Fibroblast of gingiva (primary cell): ENCODE measurements at places on chromosomes 4 and X.

DNA sequence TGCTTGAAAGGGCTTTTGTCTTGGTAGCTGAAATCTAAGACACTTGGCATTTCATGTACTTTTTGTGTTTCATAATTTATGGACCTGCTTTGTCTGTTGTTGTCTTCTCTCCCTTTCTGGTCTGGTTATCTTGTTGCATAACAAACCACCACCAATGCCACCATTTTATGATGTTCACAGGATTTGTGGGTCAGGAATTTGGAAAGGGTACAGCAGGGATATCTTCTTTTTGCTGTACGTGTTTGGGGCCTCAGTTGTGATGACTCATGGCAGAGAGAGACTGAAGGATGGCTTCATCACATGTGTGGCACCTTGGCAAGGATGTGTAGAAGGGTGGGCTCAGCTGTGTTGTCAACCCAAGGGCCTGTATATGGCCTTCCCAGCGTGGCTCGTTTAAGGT is 35.2 kb downstream of the KDM6A start:
- DNase-seq, result peak; percentile 19

GRCh38 chr4:125131891-125132680 is 182.7 kb upstream of the FAT4 start:
- DNase-seq, result peak; percentile 72

DNA sequence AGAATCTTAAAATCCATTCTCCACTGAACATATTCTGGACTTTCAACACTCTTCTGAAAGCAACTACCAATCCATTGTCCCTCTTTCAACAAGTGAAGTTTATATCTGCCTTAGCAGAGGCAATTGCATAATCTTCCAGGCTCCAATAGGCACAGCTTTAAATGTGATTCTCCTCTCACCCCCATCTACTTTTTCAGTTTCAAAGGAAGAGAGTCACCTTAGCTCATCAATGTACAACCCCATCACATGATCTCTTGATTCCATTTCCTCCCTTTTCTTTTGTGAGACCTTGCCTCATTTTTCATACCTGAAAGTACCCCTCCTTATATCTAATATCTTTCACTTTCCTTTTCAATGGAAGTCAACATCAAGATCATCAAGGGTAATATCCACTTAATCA is 921.7 kb upstream of the EPHA5 start:
- no peak for DNase-seq

- no peak for DNase-seq
These were observed 207.2 kb downstream of the NLGN4X start for GRCh38 chrX:6021316-6022091.

GRCh38 chrX:44483965-44484606 is 58.6 kb downstream of the FUNDC1 start:
- DNase-seq, result no peak

DNA sequence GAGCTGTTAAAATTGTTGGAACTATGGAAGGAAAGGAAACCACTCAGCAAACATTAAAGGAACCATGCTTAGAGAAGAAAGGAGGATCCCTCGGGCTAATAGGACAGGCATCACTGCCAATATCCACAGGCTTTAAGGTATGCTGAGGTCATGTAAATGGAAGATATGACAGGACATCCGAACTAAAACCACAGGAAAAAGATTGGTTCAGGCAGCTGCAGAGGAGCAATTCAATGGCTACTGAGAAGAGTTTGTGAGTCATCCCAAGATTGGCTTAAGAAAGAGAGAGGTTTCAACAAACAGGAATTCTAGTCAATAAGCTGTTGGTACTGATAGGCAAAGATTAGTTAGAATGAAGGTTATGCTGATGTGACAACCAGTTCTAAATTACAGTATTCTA is 106.4 kb upstream of the FAM241A start:
- DNase-seq, result no peak

DNA sequence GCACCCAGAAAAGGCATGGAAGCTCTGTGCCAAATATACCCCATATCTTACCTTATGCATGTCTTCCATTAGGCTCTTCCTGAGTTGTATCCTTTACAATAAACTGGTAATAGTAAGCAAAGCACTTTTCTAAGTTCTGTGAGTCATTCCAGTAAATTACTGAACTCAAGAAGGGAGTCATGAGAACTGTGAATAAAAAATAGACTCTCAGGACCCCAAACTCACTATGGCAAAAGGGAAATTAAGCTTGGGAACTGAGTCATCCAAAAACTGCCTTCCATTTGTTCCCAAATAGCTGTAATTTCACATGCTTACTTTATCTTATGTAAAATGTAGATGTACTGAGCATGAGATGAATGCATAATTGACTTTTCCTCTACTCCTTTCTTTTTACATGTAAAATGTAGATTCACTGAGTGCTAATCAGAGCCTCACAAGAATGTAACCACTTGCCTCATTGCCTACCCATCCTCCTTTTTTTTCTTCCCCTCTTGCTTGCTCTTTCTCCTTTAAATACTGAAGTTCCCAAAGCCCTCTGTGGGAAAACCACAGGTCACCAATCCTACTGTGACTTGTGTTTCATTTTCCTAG is 8.1 kb downstream of the TCEAL3 start:
- DNase-seq, result no peak

- DNase-seq, result no peak
These were observed 143.4 kb downstream of the CENPC start for GRCh38 chr4:67401902-67402301.

DNA sequence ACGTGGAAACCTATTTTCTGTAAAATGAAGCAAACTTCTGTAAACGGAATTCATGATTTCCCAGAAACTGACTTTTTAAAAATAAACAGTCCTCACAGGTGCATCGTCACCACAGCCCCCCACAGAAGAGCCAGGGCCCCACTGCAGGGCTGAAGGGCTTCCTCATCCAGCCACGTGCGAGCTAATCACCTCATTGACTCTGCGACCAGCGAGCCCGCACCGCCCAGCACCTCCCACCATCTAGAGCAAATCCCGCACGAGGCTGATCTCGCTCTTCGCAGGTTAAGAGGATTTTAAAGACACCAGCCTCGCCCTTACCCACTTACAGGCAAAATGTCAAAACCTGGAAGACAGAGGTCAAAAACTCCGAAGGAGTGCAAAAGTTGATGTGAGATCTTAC is 14.8 kb downstream of the PPP2R3B start:
- DNase-seq, result no peak

- DNase-seq, result no peak
These were observed 19.7 kb upstream of the SPCS3 start for GRCh38 chr4:176300036-176300435.

DNA sequence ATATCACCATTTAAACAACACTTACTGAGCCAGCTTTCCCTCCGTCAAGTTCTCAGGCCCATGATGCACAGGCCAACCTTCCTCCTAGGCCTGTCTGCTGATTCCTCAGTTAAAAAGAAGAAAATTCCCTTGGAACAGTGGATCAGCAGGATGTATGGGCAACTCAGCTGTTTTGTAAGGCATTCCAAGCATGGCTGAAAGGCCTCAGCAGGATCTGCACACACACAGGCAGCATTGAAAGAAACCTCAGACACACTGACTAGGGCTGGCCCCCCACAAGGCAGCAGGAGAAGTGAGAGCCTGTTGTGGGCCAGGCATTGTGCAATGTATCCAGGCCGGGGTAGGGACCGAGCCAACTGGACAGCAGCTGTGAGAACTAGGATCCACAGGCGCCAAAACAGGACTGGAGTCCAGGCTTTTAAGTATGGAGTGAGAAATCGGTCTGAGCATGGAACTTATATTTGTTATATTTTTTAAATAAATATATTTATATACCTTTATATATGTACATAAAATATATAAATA is 171.4 kb downstream of the NWD2 start:
- DNase-seq, result no peak

GRCh38 chr4:86451560-86452330 is 91.9 kb upstream of the MAPK10 start:
- peak; percentile 6 for DNase-seq

GRCh38 chrX:55127692-55128091 is 38.9 kb downstream of the PAGE2 start:
- DNase-seq, result no peak

GRCh38 chrX:21700967-21701366 is 42.8 kb upstream of the KLHL34 start:
- DNase-seq, result no peak

- DNase-seq, result no peak
These were observed 27.1 kb downstream of the SEPSECS start for GRCh38 chr4:25133132-25133531.

DNA sequence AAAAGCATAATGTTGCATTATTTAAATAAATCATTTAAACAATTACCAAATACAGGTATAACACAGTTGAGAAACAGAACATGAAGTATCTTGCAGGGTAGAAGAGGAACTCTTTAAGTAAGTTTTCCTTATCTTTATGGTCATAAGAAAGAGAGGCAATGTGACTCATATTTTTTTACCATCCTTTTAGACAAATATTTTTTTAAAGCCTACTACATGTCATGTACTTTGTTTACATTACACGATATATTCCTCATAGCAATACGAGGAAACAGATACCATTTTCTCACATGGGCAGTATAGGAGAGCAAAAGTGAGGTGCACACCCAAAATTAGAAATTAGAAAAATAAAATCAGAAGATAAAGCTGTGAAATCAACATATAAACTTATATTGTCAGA is 49.3 kb upstream of the EPHA5 start:
- no peak for DNase-seq

DNA sequence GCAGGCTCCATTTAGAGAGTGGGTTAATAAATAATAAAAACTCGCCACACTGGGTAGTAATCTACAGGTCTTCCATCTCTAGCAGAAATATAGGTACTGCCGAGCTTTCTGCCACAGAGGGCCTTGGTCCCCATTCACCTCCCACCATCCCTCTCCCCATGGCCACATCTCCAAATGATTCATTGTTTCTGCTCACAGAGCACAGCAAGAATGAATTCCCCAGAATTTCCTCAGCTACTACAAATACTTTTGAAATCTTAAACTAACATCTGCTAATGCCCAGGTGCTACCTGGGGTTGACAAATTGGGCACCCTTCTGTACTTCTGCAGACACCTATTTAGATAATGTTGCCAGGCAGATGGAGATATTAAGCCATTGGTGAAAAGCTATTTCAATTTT is 5.1 kb downstream of the PHEX start:
- no peak for DNase-seq

DNA sequence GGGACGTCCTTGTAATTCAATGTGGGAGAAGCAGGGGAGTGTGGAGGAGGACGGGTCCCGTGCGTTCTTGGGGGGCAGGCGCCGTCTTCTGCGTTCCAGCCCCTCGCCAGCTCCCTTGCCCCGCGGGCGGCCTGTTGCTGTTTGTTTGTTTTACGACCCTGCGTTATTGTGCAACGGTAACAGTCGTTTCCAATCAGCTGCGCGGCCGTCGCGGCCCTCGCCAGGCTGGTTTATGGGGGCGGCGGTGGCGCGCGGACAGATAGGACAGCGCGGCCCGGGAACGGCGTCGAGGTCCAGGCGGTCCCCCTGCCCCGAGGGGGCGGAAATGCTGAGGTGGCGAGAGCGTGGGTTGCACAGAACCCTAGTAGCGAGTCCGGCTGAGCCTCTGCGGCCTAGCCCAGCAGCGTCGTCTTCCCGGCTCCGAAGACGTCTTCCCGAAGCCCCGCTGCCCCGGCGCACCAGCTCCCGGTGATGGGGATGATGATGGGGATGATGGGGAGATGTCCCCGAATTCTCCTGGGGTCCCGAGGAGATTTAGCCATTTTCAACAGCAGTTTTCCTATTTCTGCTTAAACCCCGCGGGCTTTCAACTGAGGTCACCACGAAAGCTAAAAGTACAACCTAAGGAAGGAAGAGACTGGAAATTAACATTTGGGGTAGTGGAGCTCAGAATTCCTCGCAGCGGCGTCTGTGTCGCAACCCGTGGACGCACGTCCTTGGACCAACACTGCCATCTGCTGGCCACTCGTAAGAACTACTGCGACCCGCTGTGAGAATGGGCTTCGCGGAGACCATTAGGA is 4.8 kb downstream of the PDGFRA start:
- peak; percentile 79 for DNase-seq
